ENCODE measurements at places on chromosomes 6 and 20. TPM values are rescaled to one million over a fixed set of nuclear protein-coding genes. Genes with fewer than 3 reads are reported as not detected.

The CLVS2 gene
- not detected for total RNA-seq

The GTSF1L gene
- not detected for total RNA-seq

The ZBTB12 gene
- total RNA-seq = 2.3 TPM

The PGM3 gene
- total RNA-seq = 90.9 TPM

The DLL1 gene
- 0.07 TPM for total RNA-seq

The ATP6V1G2 gene
- 0.20 TPM for total RNA-seq

The OXT gene
- total RNA-seq = not detected

The TAGAP gene
- 0.02 TPM for total RNA-seq

The KHDC3L gene
- total RNA-seq = 0.22 TPM

The RPN2 gene
- 724 TPM for total RNA-seq

The MROH8 gene
- total RNA-seq = 2.1 TPM

The NKAIN2 gene
- total RNA-seq = not detected

The RIMS1 gene
- 0.76 TPM for total RNA-seq

The TINAG gene
- total RNA-seq = not detected

The EFCAB8 gene
- not detected for total RNA-seq

The HAO1 gene
- not detected for total RNA-seq

The CYP39A1 gene
- 6.2 TPM for total RNA-seq

The MRPS18B gene
- 108 TPM for total RNA-seq

The CST2 gene
- not detected for total RNA-seq

The GLP1R gene
- not detected for total RNA-seq

The ASIP gene
- total RNA-seq = not detected

The TCP11 gene
- total RNA-seq = not detected

The RNF144B gene
- 5.4 TPM for total RNA-seq

The PLEKHG1 gene
- not detected for total RNA-seq

The KIF25 gene
- not detected for total RNA-seq

The LPA gene
- not detected for total RNA-seq

The TTK gene
- 82.3 TPM for total RNA-seq

The UST gene
- 14.4 TPM for total RNA-seq

The BTNL2 gene
- total RNA-seq = not detected

The HLA-DPA1 gene
- total RNA-seq = 2.0 TPM

The ZNF217 gene
- total RNA-seq = 46.7 TPM

The FAM217A gene
- not detected for total RNA-seq

The TMEM244 gene
- not detected for total RNA-seq

The TUBB2B gene
- 60.1 TPM for total RNA-seq

The RNF8 gene
- total RNA-seq = 48.7 TPM

The CST3 gene
- 330 TPM for total RNA-seq

The ZNF311 gene
- total RNA-seq = 4.6 TPM

The SUMO4 gene
- total RNA-seq = not detected

The TOP1 gene
- total RNA-seq = 20.1 TPM

The TTLL9 gene
- total RNA-seq = not detected

The RSPH9 gene
- total RNA-seq = 0.69 TPM

The PROKR2 gene
- not detected for total RNA-seq
